Breast epithelium (tissue), 4 donors: ENCODE measurements at places on chromosomes 1 and 21. TPM values are rescaled to one million over a fixed set of nuclear protein-coding genes. Genes with fewer than 3 reads are reported as not detected.

DNA sequence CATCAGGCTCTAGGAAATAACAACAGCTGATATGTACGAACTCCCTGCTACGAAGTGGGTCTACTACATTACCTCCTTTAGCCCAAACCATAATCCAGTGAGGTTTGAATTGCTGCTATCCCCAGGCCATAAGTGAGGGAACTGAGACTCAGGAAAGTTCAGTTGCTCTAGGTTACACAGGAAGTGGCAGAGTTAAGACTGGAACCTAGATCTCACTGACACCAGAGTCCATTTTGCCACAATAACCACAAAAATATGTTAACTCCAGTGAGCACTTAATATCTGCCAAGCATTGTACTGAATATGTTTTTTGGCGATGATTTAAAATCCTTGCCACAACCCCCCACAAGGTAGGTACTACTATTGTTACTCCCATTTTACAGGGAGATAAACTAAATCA lies 8.9 kb upstream of the TADA1 start:
- DNase-seq, result no peak

DNA sequence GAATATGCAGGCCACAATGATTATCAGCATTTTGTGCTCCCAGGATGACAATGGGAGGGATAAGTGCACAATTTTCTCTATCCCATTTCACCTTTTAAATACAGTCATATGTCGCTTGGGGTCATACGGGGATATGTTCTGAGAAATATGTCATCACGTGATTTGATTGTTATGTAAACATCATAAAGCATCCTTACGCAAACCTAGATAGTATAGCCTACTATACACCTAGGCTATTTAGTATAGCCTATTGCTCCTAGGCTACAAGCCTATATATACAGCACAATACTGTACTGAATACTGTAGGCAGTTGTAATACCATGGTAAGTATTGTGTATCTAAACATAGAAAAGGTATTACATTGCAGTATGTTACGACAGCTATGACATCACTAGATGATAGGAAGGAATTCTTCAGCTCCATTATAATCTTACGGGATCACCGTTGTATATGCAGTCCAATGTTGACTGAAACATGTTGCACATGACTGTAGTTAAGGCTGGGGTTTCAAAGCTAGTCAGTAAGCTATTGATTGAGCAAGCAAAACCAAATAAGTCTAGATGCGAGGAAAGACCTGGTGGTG lies 18.9 kb downstream of the RUSC1 start:
- no peak for DNase-seq

- DNase-seq, result no peak
Observed at GRCh38 chr1:164999146-164999545, 357.4 kb downstream of the LMX1A start.

GRCh38 chr1:224554620-224555259 lies 61.4 kb upstream of the CNIH3 start:
- no peak for DNase-seq

DNA sequence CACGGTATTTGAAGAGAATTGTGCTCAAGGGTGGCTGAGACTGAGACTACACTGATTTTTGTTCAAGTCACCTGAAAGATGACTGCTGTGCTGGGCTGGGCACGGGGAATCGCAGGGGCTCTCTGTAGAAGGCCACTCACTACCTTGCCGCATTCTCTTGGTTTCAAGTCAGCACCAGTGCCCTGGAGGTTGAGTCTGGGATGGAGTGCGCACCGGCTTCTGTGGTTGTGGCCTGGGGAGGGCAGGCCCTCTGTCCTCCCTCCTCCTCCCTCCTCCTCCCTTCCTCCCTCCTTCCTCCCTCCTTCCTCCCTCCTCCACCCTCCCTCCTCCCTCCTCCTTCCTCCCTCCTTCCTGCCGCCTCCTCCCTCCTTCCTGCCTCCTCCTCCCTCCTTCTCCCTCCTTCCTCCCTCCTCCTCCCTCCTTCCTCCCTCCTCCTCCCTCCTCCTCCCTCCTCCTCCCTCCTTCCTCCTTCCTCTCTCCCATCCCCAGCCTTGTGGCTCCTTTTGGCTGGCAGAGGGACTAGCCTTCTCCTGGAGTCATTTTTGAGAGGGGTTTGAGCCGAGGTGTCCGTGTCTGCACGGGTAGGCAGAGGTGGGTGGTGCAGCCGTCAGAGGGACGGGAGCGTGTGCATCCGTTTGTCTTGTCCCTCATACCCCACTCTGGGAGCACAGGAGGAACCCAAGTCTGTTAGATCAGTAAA lies 9.5 kb downstream of the RER1 start:
- DNase-seq, result no peak

DNA sequence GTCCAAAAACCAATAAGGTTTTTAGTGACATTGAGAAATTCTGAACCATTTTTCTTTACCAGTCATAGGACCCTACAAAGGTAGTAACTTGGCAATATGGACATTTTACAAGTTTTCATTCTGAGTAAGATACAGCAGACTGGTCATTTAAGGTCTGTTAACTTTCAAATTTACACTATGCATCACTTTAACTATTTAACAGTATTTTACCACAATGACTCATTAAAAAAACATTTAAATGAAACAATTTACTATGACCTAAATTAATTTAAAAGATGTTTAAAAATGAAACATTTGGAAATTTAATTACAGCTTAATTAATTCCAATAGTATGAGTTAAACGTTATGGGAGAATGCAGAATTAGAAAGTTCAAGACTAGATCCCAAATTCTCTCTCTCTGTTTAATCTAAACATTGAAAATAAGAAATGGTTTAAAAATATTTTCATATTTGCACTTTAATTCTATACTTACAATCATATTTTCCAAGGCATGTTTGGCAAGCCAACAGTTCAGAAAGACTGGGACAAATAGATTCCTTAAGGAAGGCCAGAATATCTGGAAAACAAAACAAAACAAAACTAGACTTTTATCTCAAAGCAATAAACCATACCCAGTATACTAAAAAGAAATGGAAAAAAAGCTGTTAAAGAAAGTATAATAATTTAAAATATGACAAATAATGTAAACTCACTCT lies 140.9 kb downstream of the KCNT2 start:
- no peak for DNase-seq

DNA sequence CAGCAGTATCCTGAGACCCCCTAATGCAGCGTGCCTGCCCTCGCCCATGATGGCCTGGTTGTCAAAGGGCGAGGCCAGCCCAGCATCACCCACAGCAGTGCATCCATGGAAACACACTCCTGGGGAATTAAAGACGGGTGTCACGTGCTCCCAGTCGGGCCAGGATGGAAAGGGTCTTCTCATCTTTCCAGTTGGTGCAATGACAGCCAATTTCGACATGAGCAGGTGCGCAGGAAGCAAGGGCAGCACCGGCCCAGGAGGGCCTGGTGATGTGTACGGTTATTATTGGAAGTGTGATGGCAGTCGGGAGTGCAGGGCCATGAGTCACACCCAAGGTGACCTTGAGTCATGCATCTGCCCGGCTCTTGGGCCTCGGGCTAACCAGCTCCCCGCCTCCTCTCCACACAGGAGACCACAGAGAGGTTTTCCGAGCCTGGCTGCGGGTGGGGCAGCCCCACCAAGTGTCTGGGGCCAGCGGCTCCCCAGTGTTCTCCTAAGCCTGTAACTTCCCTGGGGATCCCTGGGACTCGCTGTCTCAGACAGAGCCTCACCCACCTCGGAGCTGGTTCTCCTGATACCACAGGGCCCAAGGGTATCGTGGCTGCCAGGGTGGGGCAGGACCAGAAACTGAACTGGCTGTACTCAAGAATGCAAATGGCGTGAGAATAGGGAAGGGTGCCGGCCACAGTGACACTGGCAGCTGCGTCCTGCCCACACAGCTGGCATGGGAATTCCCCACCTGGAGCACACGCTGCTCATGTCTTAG lies 119.8 kb downstream of the SIK1 start:
- no peak for DNase-seq

GRCh38 chr1:159054427-159054826 lies 22.1 kb downstream of the AIM2 start:
- no peak for DNase-seq

DNA sequence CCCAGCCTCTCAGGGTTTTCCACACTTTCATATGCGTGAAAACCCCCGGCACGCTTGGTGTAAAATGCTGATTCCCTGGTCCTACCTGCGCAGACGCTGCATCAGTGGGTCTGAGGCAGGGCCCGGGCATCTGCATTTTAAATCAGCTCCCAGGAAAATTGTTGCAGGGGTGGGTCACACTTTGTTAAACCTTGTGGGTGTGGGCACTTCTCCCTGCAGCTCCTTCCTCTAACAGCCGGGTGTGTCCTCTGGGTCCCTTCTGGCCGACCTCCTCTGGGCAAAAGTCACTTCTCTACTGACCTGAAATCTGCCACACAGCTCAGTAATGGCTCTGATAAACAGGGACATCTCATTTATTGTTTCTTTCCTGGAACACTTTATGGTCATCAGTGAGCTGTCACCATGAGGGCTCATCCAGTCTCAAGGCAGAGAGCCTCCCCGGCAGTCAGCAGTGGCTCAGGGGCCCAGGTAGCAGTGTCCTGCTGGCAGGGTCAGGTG lies 52.8 kb upstream of the TMPRSS2 start:
- no peak for DNase-seq

- DNase-seq, result no peak
Observed at GRCh38 chr1:98865796-98866195, 138.9 kb downstream of the PLPPR5 start.

DNA sequence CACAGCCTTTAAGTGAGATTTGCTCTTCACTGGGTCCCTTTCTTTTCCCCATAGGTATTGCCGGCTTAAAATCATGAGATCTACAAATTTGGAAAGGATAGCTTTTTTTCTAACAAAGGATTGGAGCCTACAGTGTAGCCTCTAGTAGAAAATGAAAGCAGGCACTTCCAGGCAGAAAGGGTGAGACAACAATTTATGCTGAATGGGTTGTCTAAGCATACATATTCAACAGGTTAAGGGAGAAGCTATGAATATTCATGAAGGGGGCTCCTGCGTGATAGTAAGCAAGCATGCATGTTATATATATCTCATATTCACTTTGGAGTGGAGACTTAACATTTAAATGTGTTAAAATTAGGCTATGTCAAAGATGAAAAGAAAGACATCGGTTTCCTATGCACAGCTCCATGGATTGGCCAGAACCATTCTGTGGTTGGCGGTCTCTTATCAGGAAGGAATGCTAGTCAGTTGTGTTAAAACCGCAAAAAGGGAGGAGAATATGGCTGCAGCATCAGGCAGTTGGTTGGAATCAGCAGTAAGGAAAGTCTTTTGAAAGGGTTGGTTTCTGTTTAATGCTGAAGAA lies 66.0 kb downstream of the VCAM1 start:
- DNase-seq, result no peak

DNA sequence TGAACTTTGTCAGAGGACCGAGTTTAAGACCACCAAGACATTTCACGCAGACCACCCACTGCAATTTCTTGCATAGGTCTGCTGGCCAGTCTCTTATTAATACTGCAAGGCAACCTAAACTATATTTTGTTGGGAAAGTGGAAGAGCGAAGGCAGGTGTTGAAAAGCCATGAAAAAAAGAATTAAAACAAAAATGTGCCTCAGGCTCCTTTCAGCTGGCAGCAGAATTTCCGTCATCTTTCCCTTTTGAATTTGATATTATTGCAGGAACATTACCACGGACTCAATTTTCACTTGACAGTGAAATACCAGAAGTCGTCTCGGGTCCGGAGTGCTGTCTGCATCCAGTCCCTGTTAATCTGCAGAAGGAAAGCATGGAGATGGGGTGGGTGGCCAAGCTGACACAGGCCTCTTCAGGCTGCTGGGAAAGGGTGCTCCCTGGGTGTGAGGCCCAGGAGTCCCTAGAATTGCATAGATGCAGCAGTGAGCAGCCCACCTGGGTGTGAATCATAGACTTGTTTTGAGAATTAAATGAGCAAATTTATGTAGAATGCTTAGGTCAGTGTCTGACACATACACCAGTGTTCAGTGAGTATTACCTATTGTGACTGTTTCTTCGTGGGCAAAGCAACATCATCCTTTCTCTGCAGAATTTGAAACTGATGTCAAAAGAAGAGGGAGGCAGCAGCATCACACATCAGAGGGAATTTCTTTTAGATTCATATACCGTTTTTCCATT lies 150.7 kb downstream of the PBX1 start:
- DNase-seq, result no peak

GRCh38 chr1:74245168-74245772 lies 10.1 kb downstream of the TNNI3K start:
- DNase-seq, result no peak

- no peak for DNase-seq
Observed at GRCh38 chr1:245291351-245291750, 136.6 kb downstream of the KIF26B start.

GRCh38 chr1:3483801-3484444 lies 29.5 kb downstream of the ARHGEF16 start:
- DNase-seq, result no peak

DNA sequence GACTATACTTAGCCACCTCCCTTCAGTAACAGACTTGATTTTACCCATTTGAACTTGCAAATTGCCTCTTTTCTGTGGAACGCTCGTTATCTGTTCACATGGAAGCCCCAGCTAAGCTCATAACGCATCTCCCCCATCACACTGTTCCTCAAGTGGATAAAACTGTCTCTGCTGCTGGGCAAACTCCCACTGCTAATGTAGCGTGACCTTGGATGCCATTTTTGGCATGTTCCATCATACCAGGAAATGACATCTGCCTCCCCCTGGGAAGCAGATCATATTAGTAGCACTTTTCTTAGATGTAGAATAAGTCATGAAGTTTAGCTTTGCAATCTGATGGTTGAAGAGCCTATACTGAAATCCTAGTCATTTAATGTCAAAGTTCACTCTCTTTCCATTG lies 528.7 kb upstream of the PLXNA2 start:
- DNase-seq, result no peak

GRCh38 chr1:171641076-171641864 lies 11.2 kb downstream of the MYOC start:
- no peak for DNase-seq

DNA sequence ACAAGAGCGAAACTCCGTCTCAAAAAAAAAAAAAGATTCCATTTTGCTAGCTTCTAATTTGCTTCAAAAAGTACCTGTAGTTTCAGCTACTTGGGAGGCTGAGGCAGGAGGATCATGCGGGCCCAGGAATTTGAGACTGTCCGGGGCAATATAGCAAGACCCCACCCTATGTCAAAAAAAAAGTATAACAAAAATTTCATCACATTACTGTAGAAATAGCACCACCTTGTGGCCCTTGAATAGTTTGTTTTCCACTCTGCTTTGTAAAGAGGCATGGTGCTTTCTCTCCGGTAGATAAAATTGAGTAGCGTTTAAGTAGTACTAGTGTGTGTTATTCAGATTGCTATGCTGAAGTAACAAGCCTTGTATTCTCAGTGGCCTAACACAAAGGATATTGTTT lies 18.2 kb upstream of the MSTO1 start:
- DNase-seq, result no peak

DNA sequence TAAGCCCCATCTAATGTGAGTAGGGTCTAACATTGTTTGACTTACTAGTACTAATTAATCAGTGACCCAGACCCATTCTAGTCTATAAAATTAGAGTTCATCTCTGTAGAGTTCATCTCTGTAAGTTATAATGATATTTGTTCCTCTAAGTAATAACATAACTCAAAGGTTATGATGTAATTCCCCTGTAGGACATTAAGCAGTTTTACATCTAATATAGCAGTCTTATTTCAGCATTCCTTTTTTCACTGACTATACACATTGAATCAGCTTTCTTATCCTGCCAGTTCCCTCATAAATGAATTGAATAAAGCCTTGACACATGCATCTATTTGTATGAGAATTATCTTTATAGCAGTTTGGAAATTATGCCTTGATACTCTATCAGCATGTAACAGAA lies 90.9 kb downstream of the SH3GLB1 start:
- DNase-seq, result no peak

The BEND5 gene
- total RNA-seq, result 3.2 TPM

The IFI44 gene
- total RNA-seq, result 20.0 TPM

The RHD gene
- total RNA-seq, result not detected

The ZNF683 gene
- total RNA-seq, result not detected

The EPHA8 gene
- total RNA-seq, result not detected

The USH2A gene
- total RNA-seq, result not detected

The AGT gene
- total RNA-seq, result 8.2 TPM

The INSRR gene
- 0.33 TPM for total RNA-seq

The KCNC4 gene
- total RNA-seq, result 5.2 TPM
